ENCODE measurements at places on chromosomes 11 and 22. TPM values are rescaled to one million over a fixed set of nuclear protein-coding genes. Genes with fewer than 3 reads are reported as not detected.

WBP2NL gene
- 0.92 TPM for polyA plus RNA-seq

MRGPRE gene
- not detected for polyA plus RNA-seq

LRFN4 gene
- polyA plus RNA-seq: 3.3 TPM

FLRT1 gene
- 0.10 TPM for polyA plus RNA-seq

OR5F1 gene
- not detected for polyA plus RNA-seq

ROBO3 gene
- polyA plus RNA-seq: 0.31 TPM

EXPH5 gene
- polyA plus RNA-seq: 2.9 TPM

OR10A2 gene
- 0.06 TPM for polyA plus RNA-seq

KRTAP5-9 gene
- not detected for polyA plus RNA-seq

XKR3 gene
- polyA plus RNA-seq: not detected

DDI1 gene
- polyA plus RNA-seq: not detected

MB gene
- not detected for polyA plus RNA-seq

GRCh38 chr11:129119036-129119435 lies 73.1 kb downstream of the ARHGAP32 start:
- no peak for DNase-seq

GRCh38 chr11:109644152-109644551 lies 222.2 kb downstream of the C11orf87 start:
- DNase-seq: no peak

DNA sequence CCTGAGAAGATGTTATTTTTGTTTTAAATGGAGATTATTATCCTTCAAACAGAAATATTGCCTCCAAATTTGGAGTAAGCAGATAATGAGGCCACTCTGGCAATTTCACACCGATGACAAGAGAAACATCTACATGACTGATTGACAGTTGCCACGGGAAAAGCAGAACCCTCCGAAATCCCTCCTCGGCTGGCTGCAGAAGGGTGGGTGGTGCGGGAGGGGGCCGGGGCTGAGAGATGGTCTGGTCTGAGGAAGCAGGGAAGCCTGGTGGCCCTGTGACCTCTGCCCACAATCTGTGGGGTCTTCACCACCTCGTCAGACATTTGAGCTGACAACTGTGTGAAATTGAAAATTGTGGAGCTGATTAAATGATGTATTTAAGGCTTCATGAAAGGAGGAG lies 503.2 kb downstream of the MN1 start:
- DNase-seq: no peak

GRCh38 chr11:19398273-19398672 lies 157.5 kb upstream of the E2F8 start:
- DNase-seq: no peak

- no peak for DNase-seq
Measured at GRCh38 chr11:66862559-66863037, 5.7 kb downstream of the LRFN4 start.

- no peak for DNase-seq
Measured at GRCh38 chr22:25364281-25364680, 144.8 kb downstream of the CRYBB2 start.

- DNase-seq: no peak
Measured at GRCh38 chr11:2175659-2176058, 4.0 kb upstream of the TH start.

GRCh38 chr22:47200273-47201051 lies 438.0 kb downstream of the TBC1D22A start:
- no peak for DNase-seq

- no peak for DNase-seq
Measured at GRCh38 chr11:32297611-32298011, 137.7 kb downstream of the WT1 start.

DNA sequence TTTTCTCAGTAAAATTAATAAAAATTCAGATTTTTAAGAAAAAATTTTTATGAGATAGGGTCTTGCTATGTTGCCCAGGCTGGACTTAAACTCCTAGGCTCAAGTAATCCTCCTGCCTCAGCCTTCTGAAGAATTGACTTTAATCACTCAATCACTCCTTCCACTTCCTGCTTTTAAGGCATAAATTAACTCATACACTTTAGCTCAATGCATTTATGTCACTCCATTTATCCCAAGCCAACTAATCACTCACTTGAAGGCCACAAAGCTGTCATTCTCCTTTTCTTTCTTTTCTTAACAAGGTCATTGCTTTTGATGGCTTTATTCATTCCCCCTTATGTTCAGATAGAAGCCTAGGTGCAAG lies 877 bp downstream of the ALG9 start:
- peak; percentile 17 for DNase-seq

DNA sequence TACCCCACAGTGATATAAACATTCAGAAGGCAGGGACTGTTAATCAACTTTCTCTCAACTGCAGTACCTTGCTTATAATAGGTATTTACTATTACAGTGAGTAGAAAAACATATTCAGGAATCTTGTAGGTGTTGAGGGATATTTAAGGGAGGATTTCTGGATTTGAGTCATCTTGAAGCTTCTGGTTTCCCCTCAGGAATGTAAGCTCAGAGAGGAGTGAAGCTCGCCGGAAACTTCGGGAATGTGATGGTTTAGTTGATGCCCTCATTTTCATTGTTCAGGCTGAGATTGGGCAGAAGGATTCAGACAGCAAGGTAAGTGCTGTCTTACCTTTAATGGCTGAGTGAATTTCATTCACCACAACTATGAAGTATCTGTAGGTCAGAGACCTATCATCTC lies 42.9 kb downstream of the CTNND1 start:
- DNase-seq: no peak

- no peak for DNase-seq
Measured at GRCh38 chr11:119974051-119974450, 163.9 kb downstream of the TRIM29 start.

GRCh38 chr11:109853156-109853776 lies 239.9 kb upstream of the ZC3H12C start:
- DNase-seq: peak; percentile 56

DNA sequence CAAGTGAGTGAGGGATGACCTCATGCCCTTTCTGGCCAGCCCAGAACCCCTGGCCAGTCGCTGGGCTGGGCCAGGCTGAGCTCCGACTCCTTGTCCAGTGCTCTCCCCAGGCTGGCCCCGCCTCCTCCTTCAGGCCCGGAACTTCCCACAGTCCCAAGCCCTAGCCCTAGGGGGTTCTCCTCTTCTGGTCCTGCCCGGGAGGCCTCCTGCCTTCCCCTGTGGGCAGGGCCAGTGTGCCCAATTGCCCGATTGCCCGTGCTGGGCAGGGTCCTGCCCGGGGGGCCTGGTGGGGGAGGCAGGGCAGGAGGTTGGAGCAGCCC lies 4.2 kb downstream of the TCIRG1 start:
- DNase-seq: no peak

GRCh38 chr11:3056296-3057068 lies 741 bp downstream of the CARS1 start:
- DNase-seq: no peak

GRCh38 chr11:12682737-12683500 lies 8.7 kb downstream of the TEAD1 start:
- DNase-seq: no peak

GRCh38 chr22:41479671-41480396 lies 10.9 kb downstream of the ACO2 start:
- no peak for DNase-seq

- DNase-seq: no peak
Measured at GRCh38 chr22:16956290-16956689, 51.7 kb downstream of the GAB4 start.

DNA sequence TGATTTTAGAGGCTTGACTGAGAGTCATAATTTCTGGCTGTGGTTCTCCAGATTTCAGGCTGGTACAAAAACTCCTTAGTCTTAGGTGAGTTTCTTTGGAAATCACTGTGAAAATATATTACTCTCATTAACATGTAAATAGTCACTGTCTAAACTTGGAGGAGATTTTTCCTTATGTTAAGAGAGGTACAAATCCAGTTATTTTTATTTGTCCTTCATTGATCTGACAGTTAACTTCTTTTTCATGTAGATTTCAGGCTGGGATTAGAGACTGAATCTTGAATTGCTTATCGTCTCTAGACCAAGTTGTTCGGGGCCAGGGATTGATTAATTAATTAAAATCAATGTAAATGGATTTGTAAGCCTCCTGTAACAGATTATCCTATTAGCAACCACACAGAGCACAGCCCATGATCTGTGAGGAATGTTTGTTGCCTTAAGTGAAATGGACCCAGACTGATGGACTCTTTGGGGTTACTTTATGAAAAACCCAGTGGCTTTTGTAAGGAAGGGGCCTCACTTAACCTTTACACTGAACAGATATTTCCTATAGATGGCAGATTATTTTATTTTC lies 21.1 kb downstream of the TEAD1 start:
- DNase-seq: no peak

DNA sequence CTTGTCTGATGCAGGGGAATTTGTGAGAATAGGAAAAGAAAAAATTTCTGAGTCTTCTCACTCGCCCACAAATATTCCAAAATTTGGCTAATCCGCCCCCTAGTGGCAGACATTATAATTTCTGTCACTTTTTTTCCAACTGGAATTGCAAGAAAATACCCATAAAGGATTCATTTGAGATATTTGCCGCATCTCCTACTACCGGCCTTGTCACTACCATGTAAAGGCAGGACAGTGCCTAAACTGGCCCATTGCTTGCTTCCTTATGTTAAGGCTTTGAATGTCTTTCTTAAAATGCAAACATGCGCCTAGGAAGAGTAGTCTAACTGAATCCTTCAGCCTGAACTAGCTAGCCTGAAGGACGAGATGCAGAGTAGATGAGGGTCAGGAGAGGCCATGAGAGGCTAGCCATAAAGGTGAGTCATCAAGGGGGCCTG lies 9.3 kb upstream of the CEP295 start:
- no peak for DNase-seq

GRCh38 chr11:35308157-35308556 lies 111.2 kb downstream of the SLC1A2 start:
- DNase-seq: no peak

- no peak for DNase-seq
Measured at GRCh38 chr11:126257764-126258163, 10.9 kb downstream of the SRPRA start.

DNA sequence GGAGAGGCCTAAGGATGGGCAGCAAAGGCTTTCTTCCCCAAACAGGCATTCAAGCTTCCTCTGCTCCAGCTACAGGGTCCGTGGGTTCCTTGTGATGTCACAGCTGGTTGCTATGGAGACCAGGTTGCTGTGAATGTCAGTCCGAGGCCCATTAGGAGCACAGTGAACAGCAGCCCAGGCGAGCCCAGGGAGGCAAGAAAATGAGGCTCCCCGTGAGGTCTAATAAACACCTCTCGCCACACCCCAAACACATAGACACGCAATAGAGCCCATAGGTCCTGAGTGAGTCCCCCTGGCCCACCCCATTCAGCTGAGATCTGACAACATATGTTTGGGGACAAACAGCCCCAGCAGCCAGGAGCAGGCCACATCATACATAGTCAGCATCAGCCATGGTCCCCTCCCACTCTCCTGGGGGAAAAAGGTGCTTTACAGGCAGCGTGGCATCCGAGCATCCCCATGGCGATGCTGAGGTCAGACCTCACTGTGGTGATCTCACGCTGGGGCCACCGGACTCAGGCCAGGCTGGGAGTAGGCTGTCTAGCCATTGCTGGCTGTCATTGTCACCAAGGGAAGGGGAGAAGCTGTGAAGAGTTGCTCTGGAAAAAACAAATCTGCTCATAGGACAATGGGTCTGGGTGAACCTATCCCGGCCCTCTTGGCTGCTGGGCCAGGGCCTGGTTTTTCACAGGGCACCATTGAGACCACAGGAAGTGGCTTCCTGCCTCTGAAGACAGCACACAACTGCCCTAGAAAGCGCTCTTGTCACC lies 23.1 kb upstream of the TP53I11 start:
- no peak for DNase-seq

DNA sequence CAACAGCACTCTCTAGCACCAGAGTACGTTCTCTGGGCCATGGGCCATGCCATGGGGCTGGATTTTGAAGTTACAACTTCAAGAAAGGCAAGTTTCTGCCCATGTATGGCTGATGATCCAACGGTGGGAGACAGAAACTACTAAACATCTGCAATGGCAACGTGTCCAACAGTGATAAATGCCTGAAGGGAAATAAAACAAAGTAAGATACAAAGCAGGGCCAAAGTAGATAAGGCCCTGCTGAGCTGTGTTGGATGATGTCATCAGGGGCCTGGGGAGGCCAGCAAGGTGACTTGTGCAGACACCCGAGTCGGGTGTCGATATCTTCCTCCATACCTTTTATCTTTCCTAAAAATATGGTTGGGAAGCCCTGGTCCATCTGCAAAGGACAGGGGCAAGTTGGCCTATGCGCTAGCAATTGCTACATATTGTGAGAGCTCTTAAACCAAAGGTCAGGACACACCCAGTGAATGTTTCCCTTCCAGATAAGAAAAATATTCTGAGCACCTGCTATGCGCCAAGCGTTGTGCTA lies 487.2 kb downstream of the MN1 start:
- no peak for DNase-seq

- DNase-seq: no peak
Measured at GRCh38 chr22:27218012-27218920, 560.9 kb downstream of the MIAT start.

DNA sequence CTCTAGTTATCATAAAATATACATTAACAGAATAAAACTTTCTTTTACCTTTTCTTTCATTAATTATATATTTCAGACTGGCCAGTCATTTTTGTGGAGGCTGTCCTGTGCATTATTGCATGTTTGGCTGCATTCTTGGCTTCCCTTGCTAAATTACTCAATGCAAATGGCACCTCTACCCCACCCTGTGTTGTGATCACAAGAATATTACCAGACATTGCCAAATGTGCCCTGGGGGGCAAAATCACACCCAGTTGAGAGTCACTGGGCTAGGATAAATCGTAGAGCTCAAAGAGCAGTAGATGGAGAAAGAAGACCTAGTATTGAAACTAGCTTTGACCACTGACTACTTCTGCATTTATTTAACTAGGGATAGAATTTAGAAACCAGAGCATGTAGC lies 1257.8 kb upstream of the TENM4 start:
- DNase-seq: no peak

GRCh38 chr11:78149646-78150045 lies 10.2 kb upstream of the ALG8 start:
- no peak for DNase-seq

GRCh38 chr22:22392131-22392530 lies 116.4 kb downstream of the ZNF280B start:
- DNase-seq: no peak
